ENCODE measurements at places on chromosomes 7 and 10.

DNA sequence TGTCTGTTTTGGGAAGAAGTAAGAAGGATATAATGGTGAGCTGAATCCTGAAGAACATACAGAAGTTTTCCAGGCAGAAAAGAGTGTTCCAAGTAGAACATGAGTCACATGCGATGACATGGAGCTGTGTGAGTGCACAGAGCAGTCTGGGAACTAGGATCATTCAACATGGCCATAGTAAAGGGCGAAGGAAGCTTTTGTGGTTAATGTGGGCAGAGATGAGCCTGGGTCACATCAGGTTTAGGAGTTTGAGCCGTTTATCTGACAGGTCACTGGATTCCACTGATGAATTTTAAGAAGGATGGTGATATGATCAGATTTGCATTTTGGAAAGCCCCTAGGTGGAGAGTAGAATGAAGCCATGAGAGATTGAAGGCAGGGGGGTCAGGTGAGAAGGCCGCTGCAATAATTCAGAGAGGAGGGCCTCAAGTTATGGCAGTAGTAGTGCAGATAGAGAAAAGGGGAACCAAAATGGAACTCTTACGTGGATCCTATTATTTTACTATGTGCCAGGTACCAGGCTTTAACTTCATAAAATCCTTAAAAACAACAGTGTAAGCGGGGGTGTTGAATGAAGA is 171.3 kb downstream of the RNLS start:
- no peaks in the 10 kb centered on the region for H3K36me3 ChIP-seq
- H3K27ac ChIP-seq, result no peak overlapping the region
- H3K4me1 ChIP-seq, result no peaks in the 10 kb centered on the region
- H3K27me3 ChIP-seq, result no peaks in the 10 kb centered on the region

GRCh38 chr7:111192614-111193413 is 101.9 kb downstream of the LRRN3 start:
- no peaks in the 10 kb centered on the region for H3K36me3 ChIP-seq
- no peaks in the 10 kb centered on the region for H3K27me3 ChIP-seq

DNA sequence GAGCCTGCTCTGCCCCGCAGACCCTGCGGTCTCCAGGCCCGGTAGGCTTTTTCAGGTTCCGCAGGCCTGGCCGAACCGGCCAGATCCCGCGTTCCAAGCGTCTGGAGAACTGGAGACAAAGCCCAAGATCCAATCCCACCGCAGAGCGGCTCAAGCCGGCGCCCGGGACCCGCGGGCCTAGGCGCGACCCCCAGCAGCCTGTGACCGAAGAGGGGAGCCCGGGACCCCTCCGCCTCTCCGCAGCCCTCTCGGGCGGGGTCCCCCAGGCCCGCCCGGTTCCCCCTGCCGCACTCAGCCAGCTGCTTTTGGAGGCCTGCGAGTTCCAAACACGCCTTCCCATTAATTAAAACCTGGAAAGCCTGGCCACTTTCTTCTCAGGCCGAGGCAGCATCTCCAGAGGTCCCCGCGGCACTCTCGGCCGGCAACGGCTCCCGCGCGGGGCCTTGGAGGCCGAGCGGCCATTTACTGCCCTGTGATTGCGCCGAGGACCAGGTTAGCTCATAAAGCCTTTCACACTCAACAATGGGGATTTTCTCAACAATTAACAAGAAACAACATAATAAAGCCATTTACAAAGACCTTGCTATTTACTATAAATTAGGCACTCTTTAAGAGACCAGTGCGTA is 16.7 kb downstream of the SKIDA1 start:
- H3K27me3 ChIP-seq, result no peaks in the 10 kb centered on the region
- H3K36me3 ChIP-seq, result no peaks in the 10 kb centered on the region
- peak overlapping the region; percentile 95 for H3K27ac ChIP-seq
- DNase-seq, result peak; percentile 62
- H3K4me1 ChIP-seq, result peaks cover 83% of the 10 kb centered on the region

GRCh38 chr10:13383399-13383761 is 35.3 kb upstream of the SEPHS1 start:
- H3K4me3 ChIP-seq, result no peak overlapping the region
- H3K36me3 ChIP-seq, result no peaks in the 10 kb centered on the region
- H3K27me3 ChIP-seq, result peaks cover 44% of the 10 kb centered on the region
- no peak overlapping the region for H3K27ac ChIP-seq

DNA sequence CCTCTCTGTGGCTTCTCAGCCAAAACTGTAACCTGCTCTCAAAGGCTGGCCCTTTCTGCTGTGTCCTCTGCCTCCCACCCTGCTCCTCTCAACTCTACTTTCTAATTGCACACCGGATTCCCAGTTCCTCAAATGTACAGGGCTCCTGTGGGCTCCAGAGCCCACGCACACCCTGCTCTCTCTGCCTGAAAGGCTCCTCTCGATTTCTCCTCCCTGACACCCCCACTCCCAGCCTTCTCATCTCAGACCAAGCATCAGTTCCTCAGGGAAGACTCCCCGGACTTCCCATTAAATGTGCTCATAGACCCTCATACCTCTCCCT is 111.7 kb upstream of the STEAP1B start:
- no peaks in the 10 kb centered on the region for H3K27me3 ChIP-seq
- H3K36me3 ChIP-seq, result no peaks in the 10 kb centered on the region

DNA sequence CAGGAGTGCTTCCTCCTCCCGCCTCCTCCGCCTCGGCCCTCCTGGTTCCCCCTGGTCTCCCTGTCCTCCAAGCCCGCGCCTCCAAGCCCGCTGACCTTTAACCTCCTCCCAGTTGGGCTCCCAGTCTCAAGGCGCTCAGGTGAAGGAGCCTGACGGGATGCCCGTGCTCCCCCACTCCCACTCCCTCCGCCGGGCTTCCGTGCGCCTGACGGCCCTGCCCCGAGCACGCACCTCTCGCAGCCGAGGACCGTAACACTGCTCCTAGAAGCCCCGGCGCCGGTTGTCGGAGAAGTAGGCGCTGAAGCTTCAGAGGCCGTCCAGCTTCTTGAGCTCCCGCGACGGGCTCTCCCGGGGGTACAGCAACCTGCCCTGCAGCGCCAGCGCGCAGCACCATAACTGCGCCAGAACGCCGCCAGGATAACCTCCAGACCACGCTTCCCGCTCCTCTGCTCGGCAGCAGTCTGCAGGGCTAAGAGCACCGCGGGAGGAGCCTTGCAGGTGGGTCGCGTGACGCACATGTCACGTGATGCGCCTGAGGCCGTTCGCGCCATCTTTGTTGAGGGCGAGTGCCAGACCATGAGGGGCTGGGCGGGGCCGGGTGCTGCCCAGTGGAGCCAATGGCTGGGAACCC is 71.0 kb upstream of the ZNF479 start:
- no peaks in the 10 kb centered on the region for H3K4me1 ChIP-seq
- no peak overlapping the region for H3K27ac ChIP-seq

GRCh38 chr10:11146402-11147171 is 128.9 kb downstream of the CELF2 start:
- DNase-seq, result no peak
- H3K4me1 ChIP-seq, result peaks cover 59% of the 10 kb centered on the region
- no peak overlapping the region for H3K4me3 ChIP-seq

DNA sequence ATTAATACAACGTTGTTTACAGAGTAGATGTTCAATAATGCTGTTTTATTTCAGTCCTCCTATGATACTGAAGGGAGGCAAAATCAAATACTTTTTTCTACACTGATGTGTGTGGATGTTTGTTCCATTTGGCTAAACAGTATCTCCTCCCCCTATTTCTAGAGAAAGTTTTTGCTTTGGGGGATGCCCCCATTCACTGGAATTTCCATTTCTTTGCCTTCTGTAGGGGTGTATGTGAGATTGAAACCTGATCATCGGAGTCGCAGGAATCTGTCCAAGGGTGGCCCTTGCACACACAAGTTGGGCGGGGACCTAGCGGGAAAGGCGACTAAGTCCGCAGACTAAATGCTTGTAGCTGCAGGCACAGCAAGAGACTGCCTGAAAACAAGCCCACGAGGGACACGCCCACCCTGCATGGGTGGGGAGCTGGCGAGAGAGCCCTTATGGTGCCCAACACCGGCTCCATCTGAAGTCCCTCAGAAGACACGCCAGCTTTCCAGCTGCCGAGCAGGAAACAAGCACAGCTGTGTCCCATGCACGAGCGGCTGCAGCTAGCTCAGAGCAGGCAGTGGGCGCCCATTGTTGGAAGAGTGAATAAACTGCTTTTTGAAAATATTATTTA is 58.0 kb downstream of the ESYT2 start:
- H3K27me3 ChIP-seq, result no peaks in the 10 kb centered on the region
- no peak overlapping the region for H3K27ac ChIP-seq
- no peak overlapping the region for H3K4me3 ChIP-seq
- no peaks in the 10 kb centered on the region for H3K4me1 ChIP-seq

GRCh38 chr7:21468969-21469368 is 41.1 kb downstream of the SP4 start:
- H3K4me1 ChIP-seq, result no peaks in the 10 kb centered on the region
- no peak overlapping the region for H3K27ac ChIP-seq
- no peak for DNase-seq
- H3K36me3 ChIP-seq, result no peaks in the 10 kb centered on the region

DNA sequence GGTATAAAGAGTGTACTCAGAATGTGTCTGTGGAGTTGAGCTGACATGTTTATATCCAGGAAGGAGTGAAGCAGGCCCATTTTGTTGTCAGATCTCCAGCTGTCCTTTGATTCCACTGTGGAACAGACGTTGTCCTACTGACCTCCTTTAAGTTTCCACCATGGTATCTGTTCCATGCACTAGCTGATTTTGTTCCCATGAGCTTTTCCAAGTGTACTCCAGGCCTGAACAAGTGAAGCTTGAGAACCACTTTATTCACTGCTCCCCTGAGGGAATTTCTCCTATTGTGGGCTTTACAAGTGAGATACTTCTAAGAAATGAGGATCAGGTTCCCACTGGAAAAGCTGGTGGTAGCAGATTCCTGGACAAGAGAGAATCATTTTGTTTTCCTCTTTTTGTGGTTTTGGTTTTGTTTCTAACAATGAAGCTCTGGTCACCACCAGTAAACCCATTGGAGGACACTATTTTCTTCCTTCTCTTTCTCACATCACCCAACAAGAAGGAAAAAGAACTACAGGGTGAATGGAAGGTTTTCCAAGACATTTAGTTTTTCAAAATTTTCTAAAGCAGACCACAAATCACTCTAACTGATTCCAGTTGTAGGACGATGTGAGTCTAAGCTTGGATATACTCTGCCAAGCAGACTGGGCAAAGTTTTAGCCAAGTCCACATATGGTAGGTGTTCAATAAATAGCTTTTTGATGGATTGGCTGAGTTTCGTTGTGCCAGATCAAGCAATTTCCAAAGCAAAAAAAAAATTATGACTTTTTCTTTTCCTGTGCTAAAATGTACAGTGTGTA is 144.2 kb downstream of the JCAD start:
- peaks cover 3% of the 10 kb centered on the region for H3K27me3 ChIP-seq
- no peaks in the 10 kb centered on the region for H3K36me3 ChIP-seq
- H3K4me3 ChIP-seq, result no peak overlapping the region
- H3K4me1 ChIP-seq, result no peaks in the 10 kb centered on the region

- no peak overlapping the region for H3K27ac ChIP-seq
- no peak overlapping the region for H3K4me3 ChIP-seq
- H3K27me3 ChIP-seq, result no peaks in the 10 kb centered on the region
- no peaks in the 10 kb centered on the region for H3K36me3 ChIP-seq
Measured at GRCh38 chr7:148398844-148399365, 191.7 kb upstream of the C7orf33 start.

DNA sequence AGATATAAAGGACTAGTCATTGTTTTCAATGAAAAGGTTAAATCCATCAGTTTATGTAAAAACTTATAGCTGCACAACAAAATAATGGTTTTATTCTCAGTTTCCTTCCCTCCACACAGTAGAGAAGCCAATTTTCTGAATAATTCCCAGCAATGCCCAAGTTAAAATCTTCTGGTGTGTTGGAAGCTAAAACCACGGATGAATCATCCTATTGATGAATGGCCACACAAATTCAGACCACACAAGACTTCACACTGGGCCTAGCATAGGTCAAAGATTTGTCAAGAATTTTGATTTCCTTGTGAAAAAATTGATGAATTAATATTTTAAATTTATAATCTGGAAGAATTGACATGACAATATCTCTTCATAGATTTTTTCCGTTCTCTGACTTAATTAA is 617.6 kb downstream of the INHBA start:
- H3K27ac ChIP-seq, result no peak overlapping the region
- no peaks in the 10 kb centered on the region for H3K27me3 ChIP-seq
- H3K36me3 ChIP-seq, result no peaks in the 10 kb centered on the region
- no peak overlapping the region for H3K4me3 ChIP-seq
- peak; percentile 51 for DNase-seq
- H3K4me1 ChIP-seq, result peaks cover 8% of the 10 kb centered on the region

DNA sequence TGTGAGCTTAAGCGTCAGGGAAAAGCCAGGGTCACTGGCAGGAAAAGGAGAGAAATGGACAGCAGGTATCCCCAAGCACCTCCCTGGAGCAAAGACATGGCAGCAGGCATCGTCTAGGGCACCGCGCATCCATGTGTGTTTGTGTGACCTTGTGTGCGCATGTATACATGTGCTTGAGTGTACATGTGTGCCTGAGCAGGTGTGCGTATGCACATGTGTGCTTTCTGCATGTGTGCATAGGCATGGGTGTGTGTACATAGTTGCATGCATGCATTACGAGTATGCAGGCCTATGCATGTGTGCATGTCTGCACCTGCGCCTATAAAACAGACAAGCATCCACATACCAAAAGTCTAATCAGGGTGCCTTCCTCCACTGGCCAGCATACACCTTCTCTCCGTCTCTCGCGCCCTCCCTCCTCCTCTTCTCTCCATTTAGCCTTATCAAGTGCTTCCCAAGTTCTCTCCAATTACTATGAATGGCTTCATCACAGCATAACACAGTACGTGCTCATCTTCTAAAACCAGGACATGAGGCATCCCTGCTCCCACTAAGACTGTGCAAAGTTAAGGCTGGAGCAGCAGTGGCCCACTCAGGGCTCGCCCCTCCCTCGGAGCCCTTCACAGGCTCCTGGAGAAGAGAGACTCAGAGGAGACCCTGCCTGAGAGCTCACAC is 30.6 kb downstream of the RASGEF1A start:
- H3K27ac ChIP-seq, result no peak overlapping the region
- DNase-seq, result no peak
- H3K4me1 ChIP-seq, result no peaks in the 10 kb centered on the region
- peaks cover 26% of the 10 kb centered on the region for H3K27me3 ChIP-seq
- H3K36me3 ChIP-seq, result no peaks in the 10 kb centered on the region

DNA sequence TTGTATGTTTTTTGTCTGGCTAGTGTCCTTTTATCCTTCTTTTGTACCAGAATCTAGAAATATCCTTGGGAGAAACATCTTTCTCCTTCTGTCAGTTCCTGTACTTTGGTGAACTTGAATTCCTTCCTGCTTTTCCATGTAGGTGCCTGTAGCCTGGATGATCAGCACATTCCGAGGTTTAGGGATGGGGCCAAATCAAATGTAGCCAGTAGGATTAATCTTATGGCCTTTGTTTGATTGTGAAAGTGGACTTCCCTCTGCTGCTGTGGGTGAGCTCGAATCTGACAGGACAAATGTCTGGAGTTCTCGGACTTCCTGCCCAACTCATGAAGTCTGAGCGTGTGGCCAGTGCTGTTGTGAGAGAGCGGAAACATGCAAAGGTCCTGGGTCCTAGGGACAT is 33.2 kb upstream of the NAMPT start:
- peak; percentile 55 for DNase-seq
- H3K4me3 ChIP-seq, result no peak overlapping the region
- H3K27ac ChIP-seq, result no peak overlapping the region
- no peaks in the 10 kb centered on the region for H3K36me3 ChIP-seq
- no peaks in the 10 kb centered on the region for H3K27me3 ChIP-seq
